GOT3 (cell line): ENCODE measurements at places on chromosomes 1 and 21.

DNA sequence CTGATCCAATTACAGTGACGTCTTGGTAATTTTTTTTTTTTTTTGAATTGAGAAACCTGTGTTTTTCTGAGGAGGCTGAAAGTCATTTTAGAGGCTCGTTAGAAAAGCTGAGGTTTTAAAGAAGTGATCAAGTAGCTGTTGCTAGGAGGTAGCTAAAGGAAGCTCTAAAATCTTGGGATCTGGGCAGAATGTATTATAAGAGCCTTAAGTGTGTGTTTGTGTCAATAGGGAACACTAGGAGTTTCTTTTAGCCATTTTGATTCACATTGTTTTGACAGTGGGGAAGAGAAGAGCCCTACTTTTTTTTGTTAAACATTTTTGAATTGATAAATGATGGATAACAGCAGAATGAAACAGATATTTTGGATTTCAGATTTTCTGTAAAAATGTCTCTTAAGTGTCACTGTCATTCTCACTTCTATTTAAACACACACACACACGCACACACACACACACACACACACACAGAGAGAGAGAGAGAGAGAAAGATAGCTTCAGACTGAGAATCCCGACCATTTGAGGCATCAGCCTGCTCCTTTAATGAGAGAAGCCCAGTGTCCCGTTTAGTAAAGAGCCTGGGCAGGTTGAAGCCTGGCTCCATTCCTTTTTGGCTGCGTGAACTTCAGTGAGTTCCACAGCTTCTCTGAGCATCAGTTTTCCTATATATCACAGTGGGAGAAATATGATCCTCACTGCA lies 79.1 kb upstream of the GPR88 start:
- no peak for DNase-seq

DNA sequence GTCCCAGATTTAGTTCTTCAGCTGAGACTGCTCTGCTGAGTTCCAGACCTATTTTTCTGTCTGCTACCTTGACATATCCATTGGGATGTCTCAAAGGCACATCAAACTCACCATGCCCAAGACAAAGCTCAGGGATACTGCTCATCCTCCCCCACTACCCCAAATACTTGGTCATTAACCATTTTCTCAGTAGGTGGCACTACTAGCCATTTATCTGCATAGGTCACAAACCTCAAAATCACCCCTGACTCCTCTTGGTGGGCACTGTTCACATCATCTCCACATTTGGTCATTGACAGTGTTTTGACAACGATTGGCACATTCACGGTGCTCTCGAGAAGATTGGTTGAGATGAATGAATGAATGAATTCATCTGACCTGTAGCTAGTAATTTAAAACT lies 32.1 kb downstream of the CACNA1S start:
- DNase-seq: no peak

DNA sequence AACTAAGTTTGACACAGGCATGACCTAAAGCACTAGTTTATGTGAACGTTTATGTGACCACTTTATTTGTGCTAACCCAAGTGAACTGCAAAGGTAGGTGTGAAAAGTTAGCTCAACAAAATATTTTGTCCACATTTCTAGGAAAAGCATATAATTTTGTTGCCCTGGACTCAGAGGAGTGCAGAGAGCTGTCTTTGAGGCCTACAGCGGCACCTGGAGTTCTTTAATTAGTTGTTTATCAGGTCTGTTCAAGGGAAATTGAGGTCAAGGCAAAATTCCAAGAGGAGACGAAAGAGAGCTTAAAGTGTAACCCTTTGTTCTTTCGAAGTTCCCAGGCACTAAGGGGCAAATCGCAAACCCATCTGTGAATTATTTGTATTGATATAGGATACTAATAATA lies 1.3 kb downstream of the GIPC2 start:
- no peak for DNase-seq

GRCh38 chr1:227490478-227490877 lies 72.9 kb upstream of the ZNF678 start:
- DNase-seq: no peak

GRCh38 chr1:89939059-89939570 lies 55.8 kb upstream of the ZNF326 start:
- DNase-seq: no peak

- peak; percentile 100 for DNase-seq
Observed at GRCh38 chr1:173867753-173868265, at the start of gene GAS5. Gene GAS5 (minus strand): TSS chr1:173867989.

GRCh38 chr1:164141797-164142196 lies 417.2 kb upstream of the PBX1 start:
- DNase-seq: no peak

GRCh38 chr1:235650341-235651169 lies 971 bp upstream of the GNG4 start:
- DNase-seq: no peak

GRCh38 chr1:159229260-159229885 lies 24.7 kb downstream of the ACKR1 start:
- DNase-seq: no peak

DNA sequence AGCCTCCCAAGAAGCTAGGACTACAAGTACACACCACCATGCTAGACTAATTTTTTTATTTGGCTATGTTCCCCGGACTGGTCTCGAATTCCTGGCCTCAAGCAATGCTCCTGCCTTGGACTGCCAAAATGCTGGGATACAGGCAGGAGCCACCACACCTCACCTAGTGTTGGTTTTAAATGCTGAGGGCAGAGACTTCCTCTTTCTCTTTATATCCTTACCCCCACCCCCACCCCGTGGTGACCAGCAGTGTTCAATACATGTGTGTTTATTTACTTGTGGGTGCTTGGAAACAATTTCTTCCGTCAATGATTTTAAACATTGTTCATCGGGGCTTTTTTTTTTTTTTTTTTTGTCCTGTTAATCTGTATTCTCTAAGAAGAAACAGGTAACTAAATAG lies 158.9 kb downstream of the ZBTB18 start:
- no peak for DNase-seq

DNA sequence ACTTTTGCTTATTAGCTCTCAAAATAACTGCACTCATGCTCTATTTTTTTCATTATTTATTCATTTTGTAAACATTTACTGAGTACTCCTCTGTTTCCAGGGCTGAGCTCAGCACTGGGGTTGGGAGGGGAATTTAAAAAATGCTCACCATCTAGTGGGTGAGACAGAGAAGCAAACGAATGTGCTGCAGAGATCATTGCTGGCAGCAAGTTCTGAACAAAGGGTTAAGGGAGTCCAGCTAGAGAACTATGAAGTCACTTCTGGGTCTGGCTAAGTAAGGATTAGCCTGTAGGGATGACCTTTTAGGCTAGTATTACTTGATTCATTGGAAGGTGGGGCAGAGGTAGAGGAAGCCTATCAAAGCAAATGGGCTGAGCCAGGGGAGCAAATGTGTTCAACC lies 99.1 kb upstream of the ZNF644 start:
- no peak for DNase-seq

DNA sequence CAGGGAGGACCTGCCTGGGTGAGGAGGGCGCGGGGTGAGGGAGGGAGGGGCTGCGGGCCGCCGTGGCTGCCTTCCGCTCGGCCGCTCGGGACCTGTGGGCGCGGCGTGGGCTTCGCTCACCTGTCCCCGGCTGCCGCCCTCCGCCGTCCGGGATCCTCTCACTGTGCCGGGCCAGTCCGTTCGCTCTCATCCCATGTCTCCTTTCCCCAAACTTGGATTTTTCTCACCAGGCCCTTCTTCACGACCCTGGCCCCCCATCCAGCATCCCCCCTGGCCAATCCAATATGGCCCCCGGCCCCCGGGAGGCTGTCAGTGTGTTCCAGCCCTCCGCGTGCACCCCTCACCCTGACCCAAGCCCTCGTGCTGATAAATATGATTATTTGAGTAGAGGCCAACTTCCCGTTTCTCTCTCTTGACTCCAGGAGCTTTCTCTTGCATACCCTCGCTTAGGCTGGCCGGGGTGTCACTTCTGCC lies 362 bp downstream of the ZBTB48 start:
- DNase-seq: no peak

DNA sequence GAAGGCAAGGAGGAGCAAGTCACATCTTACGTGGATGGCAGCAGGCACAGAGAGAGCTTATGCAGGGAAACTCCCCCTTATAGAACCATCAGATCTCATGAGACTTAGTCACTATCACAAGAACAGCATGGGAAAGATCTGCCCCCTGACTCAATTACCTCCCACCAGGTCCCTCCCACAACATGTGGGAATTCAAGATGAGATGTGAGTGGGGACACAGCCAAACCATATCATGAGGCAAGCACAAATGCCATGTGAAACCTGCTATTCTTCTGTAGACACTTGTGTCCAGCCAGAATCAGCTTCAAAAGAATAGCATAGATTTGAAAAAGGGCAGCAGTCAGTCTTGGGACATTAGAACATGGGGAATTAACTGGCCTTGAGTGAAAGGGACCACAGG lies 32.2 kb upstream of the UBE2U start:
- no peak for DNase-seq

GRCh38 chr1:41502912-41503311 lies 18.4 kb upstream of the EDN2 start:
- no peak for DNase-seq

- DNase-seq: no peak
Observed at GRCh38 chr1:90561103-90561783, 155.9 kb downstream of the BARHL2 start.

GRCh38 chr1:103063921-103064320 lies 44.4 kb downstream of the COL11A1 start:
- DNase-seq: no peak

- no peak for DNase-seq
Observed at GRCh38 chr1:47764461-47765046, 232.6 kb downstream of the TRABD2B start.

DNA sequence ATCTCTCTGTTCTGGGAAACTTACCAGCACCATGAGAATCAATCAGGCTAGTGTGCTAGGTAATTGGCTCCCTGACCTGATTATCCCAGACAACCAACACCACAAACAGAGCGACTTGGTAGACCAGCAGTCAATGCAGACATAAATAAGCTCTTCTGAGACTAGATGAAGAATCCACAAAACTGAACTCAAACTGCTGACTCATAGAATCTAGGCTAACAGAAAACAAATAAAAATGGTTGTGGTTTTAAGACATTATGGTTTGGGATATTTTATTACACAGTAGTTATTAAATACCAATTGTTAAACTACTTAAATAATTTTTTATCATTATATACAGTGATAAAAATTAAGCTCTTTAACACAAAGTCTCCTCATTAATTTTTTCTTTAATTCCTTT lies 535.7 kb downstream of the COL11A1 start:
- DNase-seq: no peak

GRCh38 chr21:34983680-34984086 lies 65.4 kb downstream of the RUNX1 start:
- no peak for DNase-seq

- no peak for DNase-seq
Observed at GRCh38 chr1:169906938-169907337, 13.2 kb upstream of the SCYL3 start.

GRCh38 chr1:33094971-33095604 lies 14.1 kb downstream of the AZIN2 start:
- DNase-seq: peak; percentile 7

- DNase-seq: no peak
Observed at GRCh38 chr21:38958323-38958705, 152.6 kb downstream of the ETS2 start.

DNA sequence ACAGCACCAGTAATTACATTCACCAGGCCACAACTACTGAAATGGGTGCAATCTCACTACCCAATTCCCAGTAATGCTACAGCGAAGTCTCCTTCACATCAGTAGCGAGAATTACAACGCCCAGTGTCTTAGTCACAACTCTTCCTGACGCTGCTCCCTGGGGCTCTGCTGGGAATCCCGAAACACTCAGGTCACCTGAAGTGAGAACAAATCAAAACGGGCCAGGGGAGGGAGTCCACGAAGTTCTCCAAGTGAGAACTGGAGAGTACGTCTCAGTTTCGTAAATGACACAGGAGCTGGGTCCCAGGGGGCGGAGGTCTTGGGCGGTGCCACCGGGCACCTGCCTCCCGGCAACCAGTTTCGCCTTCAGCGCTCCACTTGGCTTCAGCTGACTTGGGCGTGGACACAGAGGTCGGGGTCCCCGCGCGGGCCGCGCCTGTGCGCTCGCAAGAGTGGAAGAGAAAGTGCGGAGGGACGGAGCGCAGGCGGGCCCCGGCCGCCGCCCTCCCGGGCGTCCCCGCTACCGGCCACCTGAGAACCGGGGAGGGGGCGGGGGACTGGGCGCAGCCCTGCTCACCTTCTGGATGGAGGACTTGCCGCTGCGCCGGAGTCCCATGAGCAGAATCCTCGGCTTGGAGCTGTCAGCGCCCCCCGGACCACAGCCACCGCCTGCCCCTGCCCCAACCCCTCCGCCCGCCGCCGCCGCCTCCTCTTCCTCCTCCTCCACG lies 575 bp downstream of the RRAGC start:
- no peak for DNase-seq

DNA sequence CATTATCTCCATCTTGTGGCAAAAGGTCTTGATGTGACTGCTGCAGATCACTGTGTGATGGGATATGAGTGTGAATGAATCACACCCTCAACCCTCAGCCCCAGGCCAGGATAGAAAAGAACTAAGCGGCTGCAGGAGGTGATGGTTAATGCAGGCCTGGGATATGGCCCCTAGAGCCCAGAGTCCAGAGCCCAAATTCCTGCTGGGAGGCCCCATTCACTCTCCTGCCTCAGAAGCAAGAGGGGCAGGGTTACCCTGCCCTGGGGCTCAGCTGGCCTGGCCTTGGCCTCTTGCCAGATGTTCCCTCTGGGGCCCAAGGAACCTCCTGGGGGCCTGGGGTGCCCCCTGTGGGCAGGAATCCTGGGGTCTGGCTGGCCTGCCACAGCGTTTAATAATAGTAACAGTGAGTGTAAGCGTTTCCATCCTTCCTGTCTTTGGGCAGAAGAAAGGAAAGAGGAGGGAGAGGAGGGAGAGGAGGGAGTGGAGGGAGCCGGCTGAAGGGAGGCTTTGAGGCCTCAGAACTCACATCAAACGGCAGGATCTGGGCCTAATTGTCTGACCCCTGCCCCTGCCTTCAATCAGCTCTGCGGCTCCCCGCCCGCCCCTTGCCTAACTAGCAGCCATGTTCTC lies 26.2 kb downstream of the DMAP1 start:
- DNase-seq: no peak

DNA sequence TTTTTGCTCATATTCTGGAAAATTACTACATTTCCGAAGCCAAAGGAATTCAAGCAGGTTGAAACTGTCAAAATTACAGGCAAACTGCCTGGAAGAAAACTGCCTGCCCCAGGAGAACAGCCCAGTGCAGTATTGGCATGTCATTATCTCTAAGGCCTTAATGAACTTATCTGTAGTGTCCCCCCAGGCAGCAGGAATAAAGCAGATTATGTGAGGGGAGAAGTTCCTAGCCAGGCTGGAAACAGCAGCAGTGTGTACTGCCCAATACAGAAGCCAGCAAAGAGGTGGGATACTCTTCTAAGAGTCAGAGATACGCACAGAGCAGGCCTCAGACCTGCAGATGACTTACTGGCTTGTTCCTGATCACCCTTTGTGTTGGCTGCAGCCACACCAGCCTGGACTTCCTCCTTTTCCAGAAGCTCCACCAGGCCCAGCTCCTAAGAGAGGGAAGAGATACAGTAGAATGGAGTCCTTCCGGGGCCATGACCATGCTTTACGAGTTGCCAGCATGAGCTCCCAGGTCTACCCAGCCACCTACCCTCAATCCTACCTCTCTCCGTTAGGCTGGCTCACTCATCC lies 11.7 kb downstream of the IQGAP3 start:
- no peak for DNase-seq

GRCh38 chr1:172397633-172398032 lies 22.9 kb upstream of the C1orf105 start:
- no peak for DNase-seq

- no peak for DNase-seq
Observed at GRCh38 chr1:198699167-198700015, 60.6 kb downstream of the PTPRC start.

GRCh38 chr1:233412812-233413211 lies 85.3 kb downstream of the MAP3K21 start:
- no peak for DNase-seq
